ENCODE measurements at places on chromosomes 3 and 15. TPM values are rescaled to one million over a fixed set of nuclear protein-coding genes. Genes with fewer than 3 reads are reported as not detected.
A peak's percentile ranks its signal among the peaks of the same experiment; 100 is the strongest.

DNA sequence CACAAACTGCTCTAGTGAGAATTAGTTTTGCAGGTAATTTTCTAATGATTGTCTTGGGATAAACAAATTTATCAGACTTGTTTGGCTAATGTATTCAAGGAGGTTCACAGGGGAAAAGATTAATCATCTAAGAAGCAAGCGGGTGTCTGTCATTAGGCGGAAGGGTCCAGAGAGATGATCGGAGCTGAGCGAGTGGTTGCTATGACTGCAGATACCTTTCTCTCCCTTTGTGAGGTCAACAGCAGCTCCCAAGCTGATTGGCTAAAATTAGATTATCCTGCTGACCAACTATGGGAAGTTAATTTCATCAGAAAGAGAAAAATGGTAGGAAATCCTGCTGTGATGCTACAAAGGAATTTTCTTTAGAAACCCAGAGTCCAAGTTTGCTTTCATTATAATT is 276.0 kb downstream of the SOX2 start:
- no peak for DNase-seq

- no peak for DNase-seq
Measured at GRCh38 chr15:51801391-51801835, 28.0 kb upstream of the TMOD3 start.

DNA sequence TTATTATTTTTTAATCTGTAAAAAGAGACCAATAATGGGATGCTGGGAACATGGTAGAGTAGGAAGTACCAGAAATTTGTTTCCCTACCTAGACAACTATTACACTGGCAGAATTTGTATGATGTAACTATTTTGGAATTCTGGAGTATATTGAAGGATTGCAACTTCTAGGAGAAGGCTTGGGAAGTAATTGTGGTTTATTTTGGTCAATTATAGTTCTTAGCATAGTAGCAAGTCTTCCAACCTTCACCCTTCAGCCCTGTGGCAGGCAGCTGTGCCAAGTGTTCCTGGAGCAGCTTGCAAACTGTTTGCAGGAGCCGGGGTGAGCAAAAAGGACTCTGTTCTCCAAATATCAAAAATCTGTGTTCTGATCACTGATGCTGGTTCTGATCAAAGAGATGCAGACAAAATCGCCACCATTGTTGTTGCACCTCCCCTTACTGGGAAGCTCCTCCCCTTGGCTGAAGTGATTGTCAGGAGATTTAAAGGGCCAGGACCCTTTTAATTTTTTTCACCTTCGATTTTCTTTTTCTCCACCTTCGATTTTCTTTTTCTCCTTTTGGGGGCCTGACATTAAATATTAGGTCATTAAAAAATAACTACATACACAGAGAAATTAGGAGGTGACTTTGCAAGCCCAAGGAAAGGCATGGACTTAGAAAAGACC is 363.3 kb downstream of the SLC9A9 start:
- DNase-seq: no peak

Gene SERINC4
- total RNA-seq: 0.21 TPM

Gene CIDEC
- 4.5 TPM for total RNA-seq

- DNase-seq: no peak
Measured at GRCh38 chr3:61914276-61914675, 352.9 kb downstream of the PTPRG start.

DNA sequence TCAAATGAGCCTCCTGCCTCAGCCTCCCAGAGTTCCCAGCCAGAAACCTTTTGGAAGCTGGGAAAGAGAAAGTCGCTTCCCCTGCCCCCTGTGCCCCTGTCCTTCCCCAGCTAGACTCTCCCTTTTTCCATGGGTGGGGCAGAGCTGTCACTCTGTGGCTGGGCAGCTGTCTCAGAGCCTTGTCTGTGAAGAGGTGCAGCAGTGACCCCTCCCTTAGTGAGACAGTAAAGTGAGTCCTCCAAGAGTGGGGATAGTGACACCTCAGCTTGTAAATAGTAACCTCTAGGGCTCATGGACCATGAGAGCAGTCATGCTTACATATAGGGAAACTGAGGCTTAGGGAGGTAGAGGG is 76.3 kb downstream of the SMAD6 start:
- no peak for DNase-seq

Gene LDHAL6B
- not detected for total RNA-seq

Gene NLGN1
- total RNA-seq: 0.67 TPM

Gene SMARCC1
- 72.6 TPM for total RNA-seq

GRCh38 chr3:9862391-9863057 is 17.5 kb downstream of the CIDEC start:
- peak; percentile 54 for DNase-seq

Gene TMEM212
- total RNA-seq: not detected

- DNase-seq: no peak
Measured at GRCh38 chr3:169662843-169663160, 710 bp downstream of the MECOM start.

Gene KCNH8
- total RNA-seq: 0.77 TPM

- no peak for DNase-seq
Measured at GRCh38 chr15:68232937-68233336, 3.4 kb upstream of the CLN6 start.

Data from colonic mucosa (tissue), 4 donors.